Tongue (tissue), 3 donors: ENCODE measurements at places on chromosomes 12 and 14. TPM values are rescaled to one million over a fixed set of nuclear protein-coding genes. Genes with fewer than 3 reads are reported as not detected.

HNRNPA1 gene
- total RNA-seq: 618 TPM

TCL1A gene
- 3.5 TPM for total RNA-seq

ERG28 gene
- 3.6 TPM for total RNA-seq

DHRS2 gene
- not detected for total RNA-seq

GTF2A1 gene
- total RNA-seq: 31.9 TPM

CHMP4A gene
- total RNA-seq: 47.6 TPM

OTUB2 gene
- 0.41 TPM for total RNA-seq

KLHL33 gene
- 1.9 TPM for total RNA-seq

DDHD1 gene
- 18.1 TPM for total RNA-seq

HOXC9 gene
- total RNA-seq: not detected

PTPRB gene
- 35.6 TPM for total RNA-seq
